Bronchial epithelial cell (primary cell): ENCODE measurements at places on chromosomes 7 and 10.

GRCh38 chr7:90708841-90709317, 112.8 kb downstream of the CDK14 start:
- DNase-seq: no peak

- peak; percentile 49 for DNase-seq
Measured at GRCh38 chr10:20858292-20859124, 38.6 kb downstream of the NEBL start.

GRCh38 chr7:351256-351655, 61.3 kb downstream of the FOXL3 start:
- no peak for DNase-seq

- peak; percentile 78 for DNase-seq
Measured at GRCh38 chr7:135745703-135746312, 2.8 kb downstream of the FAM180A start.

- peak; percentile 98 for DNase-seq
Measured at GRCh38 chr10:70656489-70656888, 15.8 kb upstream of the ADAMTS14 start.
